ENCODE measurements at places on chromosomes 7 and 10.
A peak's percentile ranks its signal among the peaks of the same experiment; 100 is the strongest.

- DNase-seq, result no peak
Observed at GRCh38 chr10:11020548-11020942, 2.9 kb downstream of the CELF2 start.

GRCh38 chr7:84701524-84702306 lies 485.1 kb downstream of the SEMA3D start:
- DNase-seq, result peak; percentile 23

GRCh38 chr7:150897502-150898474 lies 45.5 kb downstream of the AOC1 start:
- DNase-seq, result no peak

DNA sequence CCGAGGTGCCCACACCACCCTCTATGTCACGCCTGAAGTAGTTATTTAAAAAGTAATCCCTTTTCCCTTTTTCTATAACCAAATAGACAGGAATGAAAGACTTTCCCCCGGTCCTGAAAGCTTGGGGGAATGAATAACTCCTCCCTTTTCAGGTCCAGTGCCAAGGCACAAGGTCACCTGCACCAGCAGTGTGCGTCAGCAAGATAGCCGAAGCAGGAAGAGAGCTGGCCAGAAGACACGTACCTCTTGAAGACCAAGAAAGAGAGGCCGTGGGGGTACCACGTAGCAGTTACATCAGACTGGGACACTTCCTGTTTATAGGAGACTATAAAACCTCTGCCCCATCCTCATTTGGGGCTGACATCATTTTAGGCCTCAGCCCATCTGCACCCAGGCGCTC lies 10.7 kb upstream of the AKR1B1 start:
- no peak for DNase-seq

DNA sequence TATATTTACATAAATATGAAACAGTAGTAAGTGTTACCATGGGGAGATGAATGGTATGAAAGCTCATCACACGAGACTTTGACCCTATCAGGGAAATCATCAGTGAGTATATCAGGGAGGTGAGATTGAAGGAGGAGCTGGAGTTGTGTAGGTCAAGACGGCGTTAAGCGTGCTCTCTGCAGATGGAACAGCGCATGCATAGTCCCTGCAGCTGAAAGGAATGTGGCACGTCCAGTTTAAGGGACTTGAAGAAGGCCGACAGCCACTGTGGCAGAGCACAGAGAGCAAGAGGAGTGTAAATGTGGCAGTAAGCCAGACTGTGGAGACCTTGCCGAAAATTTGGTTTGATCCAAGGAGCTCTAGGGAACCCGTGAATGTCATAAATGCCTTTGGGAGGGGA lies 38.9 kb downstream of the POU6F2 start:
- no peak for DNase-seq

- no peak for DNase-seq
Observed at GRCh38 chr10:98466861-98467505, 20.2 kb upstream of the HPS1 start.

GRCh38 chr10:6244510-6244909 lies 41.8 kb downstream of the PFKFB3 start:
- DNase-seq, result no peak

GRCh38 chr10:35827783-35828182 lies 185.7 kb upstream of the FZD8 start:
- DNase-seq, result no peak

- DNase-seq, result peak; percentile 52
Observed at GRCh38 chr7:64098-64915, 128.1 kb upstream of the FAM20C start.

DNA sequence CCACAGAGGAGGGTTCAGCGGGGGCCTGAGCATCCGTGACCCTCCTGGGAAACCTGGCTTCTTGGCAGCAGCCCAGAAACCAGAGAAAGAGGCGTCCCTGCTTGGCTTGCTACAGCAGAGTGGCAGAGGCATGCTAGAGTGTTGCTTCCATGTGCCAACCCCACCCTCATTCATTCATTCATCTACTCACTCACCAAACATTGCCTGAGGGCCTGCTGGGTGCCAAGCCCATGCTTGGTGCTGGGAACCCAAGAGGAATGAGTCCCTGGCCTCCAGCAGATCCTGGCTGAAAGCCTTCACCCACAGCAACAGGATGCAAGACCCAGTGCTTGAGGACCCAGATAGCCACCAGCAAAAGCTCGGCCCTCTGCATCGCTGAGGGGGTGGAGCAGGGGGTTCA lies 129.0 kb downstream of the CDH23 start:
- DNase-seq, result no peak

DNA sequence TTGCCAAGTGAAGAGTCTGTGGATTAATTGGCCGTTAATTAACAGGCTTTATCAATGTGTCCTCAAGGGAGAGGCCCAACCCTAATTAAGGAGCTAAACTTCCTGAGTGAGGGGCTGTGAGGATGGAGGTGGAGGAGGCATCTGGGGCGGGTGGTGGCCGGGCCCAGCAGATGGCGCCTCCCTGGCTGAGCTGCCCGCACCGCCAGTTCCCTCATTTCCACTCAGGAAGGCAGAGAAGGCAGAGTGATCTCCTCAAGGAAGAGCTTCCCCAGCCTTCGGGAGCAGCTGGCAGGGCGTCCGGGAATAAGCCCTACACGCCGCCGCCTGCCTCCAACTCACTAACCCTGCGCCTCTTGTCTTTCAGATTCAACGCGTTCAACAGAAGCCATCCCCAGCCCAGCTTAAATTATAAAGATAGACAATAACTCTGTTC lies 112.2 kb downstream of the CYTH3 start:
- DNase-seq, result peak; percentile 68

DNA sequence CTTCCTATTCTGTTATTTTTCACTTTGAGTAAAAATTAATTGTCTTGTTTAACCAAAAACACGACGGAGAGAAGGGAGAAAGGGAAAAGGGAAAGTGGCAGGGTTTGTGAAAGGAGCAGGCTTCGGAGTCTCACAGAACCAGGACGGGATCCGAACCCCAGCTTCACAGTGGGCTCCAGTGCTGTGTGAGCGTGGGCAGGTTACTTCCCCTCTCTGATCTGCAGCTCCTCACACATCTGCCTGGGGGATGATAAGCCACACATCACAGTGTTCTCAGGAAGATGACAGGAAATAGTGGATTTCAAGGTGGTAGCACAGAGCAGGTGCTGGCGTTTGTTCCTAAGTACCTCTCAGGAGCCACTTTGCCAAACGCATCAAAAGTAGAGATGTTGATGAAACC lies 94.2 kb upstream of the GPR26 start:
- DNase-seq, result no peak

DNA sequence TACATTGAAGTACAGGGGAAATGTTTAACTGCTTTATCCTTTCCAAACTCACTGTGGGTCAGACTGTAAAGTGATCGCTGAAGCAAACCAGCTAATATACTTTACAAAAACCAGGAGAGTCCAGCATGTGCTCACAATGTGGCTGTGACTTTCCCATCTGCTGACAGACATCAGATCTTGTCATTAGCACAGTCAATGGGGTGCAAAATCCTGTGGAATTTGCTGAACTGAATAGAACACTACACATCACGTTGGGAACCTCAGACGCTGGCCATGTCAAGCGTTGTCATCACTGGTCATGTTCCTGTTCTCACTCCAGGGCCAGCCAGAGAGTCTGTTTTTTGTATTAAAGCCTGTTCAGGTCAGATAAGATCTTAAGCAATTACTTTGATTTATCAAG lies 83.4 kb downstream of the AGMO start:
- DNase-seq, result no peak

- peak; percentile 72 for DNase-seq
Observed at GRCh38 chr7:101162551-101163278, 2.7 kb downstream of the VGF start.

DNA sequence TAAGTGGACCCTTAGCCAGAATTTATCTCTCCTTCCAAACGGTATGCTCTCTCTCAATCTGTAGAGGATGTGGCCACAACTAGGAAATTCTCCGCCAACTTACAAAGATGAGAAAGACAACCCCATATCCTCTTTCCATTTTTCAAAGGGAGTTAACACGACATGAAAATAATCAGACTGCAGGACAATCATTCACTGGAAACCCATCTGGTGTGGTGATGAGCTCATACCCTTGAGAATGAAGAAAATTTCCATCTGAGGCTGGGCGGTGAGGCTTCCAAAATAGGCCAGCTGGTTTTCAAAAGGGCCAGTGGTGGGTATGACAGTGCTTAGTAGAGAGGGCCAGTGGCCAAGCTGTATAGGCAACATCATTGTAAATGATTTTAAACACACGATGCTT lies 369.6 kb downstream of the FRMD4A start:
- no peak for DNase-seq

DNA sequence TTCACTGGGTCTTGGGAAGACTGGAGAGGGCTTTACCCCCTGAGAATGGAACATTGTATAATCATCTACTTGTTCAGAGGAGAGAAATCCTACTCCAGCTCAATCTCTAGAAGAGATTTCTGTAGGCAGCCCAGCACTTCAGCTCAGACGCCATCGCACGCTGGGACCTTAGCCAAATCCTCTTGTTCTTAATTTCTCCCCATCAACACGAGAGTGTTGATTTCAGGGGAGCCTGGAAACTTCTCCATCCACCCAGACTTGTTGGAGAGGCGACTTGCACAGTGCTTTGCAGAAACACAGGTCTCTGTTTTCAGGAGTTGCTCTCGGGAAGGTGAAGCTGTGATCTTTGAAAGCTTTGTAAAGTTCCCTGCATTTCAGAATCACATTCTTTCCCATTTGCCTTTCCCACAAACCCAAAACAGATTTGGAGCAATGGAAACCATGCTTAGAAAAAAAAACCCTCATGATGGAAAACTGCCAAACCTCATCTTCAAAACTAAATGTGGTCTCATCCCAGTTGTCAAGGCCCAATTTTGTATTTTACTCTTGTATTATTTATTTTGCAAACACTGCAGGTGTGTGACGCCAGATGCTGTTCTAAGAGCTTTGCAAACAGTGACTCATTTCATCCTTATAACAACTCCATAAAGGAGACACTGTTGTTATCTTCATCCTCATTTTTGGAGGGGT lies 60.9 kb downstream of the CALML3 start:
- no peak for DNase-seq

DNA sequence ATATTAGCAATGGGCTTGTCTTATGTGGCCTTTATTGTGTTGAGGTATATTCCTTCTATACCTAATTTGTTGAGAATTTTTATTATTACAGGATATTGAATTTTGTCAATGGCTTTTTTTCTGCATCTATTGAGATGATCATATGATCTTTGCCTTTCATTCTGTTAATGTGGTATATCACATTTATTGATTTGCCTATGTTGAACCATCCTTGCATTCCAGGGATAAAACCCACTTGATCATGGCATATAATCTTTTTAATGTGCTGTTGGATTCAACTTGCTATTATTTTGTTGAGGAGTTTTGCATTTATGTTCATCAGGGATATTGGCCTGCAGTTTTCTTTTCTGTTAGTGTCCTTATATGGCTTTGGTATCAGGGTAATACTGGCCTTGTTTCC lies 91.8 kb upstream of the KLF14 start:
- DNase-seq, result no peak

DNA sequence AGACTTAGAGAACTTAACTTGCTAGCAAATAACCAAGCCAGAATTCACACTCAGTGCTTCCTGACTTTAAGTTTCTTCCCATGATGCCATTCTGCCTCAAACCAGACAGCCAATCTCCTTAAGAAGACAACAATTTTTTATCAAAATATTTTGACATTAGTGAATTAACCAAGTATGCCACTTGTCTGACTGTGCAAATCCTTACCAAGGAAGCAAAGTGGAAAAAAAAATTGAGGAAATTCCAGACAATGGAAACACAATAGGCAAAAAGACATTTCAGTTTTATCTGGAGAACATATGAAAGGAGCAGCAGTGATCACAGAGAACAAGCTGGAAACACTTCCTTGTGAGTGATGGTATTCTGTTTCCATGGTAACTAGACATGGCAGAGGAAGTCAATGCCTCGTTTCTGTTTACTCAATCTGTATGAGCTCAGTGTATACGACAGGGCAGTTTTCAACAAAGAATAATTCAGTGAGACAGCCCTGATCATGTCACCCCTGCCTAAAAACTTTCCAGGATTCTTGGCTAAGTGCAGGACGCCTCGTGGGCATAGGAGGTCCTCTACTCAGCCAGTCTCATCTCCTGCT lies 114.2 kb downstream of the DYNC1I1 start:
- no peak for DNase-seq

DNA sequence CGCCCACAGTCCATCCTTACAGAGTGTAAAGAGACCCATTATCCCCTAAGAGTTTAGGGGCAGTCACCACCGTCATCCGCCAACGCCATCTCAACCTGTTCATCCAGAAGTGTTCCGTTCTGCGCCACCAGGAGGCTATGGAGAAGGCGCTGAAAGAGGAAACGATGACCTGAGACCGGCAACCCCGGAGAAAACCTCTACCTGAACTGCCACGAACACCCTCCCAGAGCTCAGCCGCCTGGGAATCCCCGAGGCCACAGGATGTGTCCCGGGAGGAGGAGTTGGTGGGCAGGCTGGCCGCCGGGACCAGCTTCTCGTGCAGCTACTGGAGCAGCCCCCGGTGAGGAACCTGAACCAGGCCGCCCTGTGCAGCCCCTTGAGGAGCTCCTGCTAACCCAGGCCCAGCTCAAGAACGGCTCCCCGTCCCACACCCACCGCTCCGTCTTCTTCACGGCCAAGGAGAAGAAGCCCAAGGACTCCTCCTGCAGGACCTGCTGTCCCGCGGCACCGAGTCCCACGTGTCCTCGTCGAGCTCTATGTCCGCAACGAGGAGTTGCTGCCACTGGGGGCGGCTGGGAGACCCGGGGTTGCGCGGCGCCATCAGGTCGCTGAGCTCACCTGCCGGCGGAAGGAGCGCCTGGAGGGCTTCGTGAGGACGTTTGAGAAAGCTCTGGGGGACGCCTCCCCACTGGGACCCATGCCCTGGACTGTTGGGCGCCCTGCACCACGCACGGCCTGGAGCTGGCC lies 21.1 kb upstream of the LANCL2 start:
- DNase-seq, result no peak

GRCh38 chr10:89395141-89395540 lies 2.7 kb downstream of the IFIT1 start:
- no peak for DNase-seq

DNA sequence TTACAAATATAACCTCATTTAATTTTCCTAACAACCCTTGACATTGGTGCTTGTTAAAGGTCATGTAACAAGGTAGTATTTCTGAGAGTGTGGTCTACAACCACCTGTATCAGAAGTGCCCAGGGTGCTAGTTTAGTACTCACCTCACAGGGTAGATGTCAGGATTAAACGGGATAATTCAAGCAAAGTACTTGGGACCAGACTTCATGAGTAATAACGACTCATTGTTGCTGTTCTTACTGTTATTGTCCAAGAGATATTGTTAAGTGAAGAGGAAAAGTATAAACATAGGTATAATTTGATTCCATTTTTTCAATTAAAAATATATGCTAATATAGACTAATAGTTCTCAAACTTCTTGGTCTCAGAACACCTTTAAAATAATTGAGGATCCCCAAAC lies 179.3 kb downstream of the WNT2 start:
- no peak for DNase-seq

- DNase-seq, result no peak
Observed at GRCh38 chr7:43577485-43577951, 5.4 kb upstream of the STK17A start.

DNA sequence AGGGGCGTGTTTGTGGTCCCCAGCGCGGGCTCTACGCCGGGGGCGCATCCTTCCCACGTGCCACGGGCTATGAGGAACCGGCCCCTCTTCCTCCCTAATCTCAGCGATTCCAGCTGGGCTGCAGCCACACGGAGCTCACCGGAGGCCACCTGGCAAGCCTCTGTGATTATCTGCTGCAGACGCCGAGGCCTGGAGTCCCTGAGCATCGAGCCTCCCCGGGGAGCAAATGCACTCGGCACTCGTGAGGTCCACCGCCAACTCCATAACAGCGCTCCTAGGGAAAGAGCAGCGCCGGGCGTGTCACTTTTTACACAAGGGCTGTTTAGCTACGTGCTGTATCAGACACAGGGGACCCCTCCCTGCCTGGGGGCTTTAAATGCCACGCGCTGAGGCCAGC lies 101.2 kb downstream of the DYNC2I1 start:
- DNase-seq, result no peak

All from nephron progenitor cell (in vitro differentiated cells).